ENCODE measurements at places on chromosomes 6 and 20. TPM values are rescaled to one million over a fixed set of nuclear protein-coding genes. Genes with fewer than 3 reads are reported as not detected.

FILIP1 gene
- 160 TPM for total RNA-seq

B4GALT5 gene
- total RNA-seq = 39.6 TPM

THBS2 gene
- total RNA-seq = 8.6 TPM

IRF4 gene
- 0.54 TPM for total RNA-seq

DNA sequence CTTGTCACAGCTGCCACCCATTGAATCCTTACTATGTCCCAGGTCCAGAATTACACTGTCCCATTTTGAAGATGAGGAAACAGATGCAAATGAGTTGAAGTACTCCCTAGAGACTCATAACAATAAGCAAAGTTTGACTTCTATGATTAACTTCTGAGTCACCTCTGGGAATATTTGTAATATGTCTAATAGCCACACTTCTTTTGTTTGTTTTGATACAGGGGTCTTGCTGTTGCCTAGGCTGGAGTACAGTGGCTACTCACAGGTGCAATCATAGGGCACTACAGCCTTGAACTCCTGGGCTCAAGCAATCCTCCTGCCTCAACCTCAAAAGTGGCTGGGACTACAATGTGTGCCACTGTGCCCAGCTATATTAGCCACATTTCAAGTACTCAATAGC lies 11.4 kb upstream of the SOX12 start:
- DNase-seq = no peak

DNA sequence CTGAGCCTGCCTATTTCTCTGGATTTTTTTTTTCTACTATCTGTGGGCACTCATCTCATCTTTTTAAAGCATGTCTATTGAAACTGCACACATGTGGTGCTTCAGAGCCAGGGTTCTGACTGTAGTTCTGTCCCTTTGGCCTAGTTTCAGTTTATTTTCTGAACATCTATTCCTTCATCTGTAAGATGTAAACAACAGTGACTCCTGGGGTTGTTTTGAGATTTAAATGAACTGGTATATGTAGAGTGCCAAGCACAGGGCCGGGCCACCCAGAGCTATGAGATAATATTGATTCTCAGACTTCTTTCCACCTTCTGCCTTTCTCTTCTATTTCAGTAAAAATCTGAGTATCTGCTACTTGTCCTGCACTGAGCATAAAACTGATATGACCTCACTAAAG lies 185.1 kb downstream of the CARMIL1 start:
- no peak for DNase-seq

GRCh38 chr6:39808964-39809363 lies 16.8 kb downstream of the DAAM2 start:
- DNase-seq = no peak

DNA sequence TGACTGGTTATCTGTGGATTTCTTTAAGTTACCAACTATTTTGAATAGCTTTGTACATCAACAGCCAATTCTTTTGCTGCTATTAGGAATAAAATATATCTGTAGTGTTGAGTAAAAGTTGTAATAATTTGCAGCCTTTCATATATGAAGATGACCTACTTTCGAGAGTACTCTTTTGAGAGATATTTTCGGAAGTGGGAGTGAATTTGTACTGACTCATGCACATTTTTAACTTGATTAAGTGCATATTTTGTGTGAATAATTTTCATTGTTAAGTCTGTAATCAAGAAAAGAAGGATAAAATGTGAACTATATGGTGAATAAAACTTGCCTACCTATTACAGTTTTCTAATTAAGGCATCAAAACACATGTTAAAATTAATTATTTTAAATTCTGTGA lies 51.9 kb downstream of the L3MBTL3 start:
- DNase-seq = no peak

DNA sequence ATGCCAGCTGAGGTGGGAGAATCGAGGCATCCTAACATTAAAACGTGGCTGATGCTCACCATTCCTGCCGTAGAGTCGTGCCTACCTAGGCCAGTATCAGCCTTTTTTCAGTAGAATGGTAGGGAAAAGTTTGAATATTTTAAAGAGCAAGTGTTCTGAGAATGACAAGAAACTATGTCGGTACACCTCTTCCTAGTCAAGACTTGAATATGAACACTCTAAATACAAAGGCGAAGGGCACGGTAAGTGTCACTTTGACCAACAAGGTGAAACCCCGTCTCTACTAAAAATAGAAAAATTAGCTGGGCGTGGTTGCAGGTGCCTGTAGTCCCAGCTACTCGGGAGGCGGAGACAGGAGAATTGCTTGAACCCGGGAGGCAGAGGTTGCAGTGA lies 1.0 kb downstream of the GINM1 start:
- no peak for DNase-seq

DNA sequence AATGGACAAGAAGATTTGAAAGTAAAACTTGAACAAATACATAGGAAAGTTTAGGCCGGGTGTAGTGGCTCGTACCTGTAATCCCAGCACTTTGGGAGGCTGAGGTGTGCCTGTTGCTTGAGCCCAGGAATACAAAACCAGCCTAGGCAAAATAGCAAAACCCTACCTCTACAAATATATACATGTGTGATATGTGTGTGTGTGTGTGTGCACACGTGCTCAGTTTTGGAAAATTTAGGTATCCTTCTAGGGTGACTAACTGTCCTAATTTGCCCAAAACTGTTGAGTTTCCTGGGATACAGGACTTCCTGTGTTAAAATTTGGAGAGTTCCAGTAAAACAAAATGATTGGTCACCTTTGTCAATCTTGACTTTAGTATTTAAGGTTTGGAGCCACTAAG lies 503.2 kb downstream of the PKHD1 start:
- DNase-seq = no peak

ARMH2 gene
- not detected for total RNA-seq

- DNase-seq = no peak
These were observed 3.3 kb upstream of the CNKSR3 start for GRCh38 chr6:154513601-154514320.
